SK-N-MC (cell line): ENCODE measurements at places on chromosomes 3 and 15.

DNA sequence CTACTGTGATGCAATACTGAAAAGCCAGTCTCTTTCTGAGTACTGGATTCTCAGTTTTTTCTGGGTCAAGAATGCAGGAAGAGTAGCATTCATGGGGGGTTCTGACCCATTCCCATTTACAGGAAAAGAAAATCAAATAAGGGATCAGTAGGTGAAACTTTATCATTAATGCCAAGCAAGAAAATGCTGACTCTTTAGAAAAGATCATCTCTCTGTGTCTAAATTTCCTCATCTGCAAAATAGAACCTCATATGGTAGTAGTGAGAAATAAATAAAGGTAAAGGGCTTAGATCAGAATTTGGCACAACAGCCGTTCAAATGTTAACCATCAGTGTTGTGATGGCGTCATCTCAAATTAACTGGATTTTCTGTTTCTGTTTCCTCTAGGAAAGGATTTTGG lies 807.6 kb upstream of the LMCD1 start:
- no peak for DNase-seq

GRCh38 chr3:149592758-149593240 lies 65.0 kb downstream of the WWTR1 start:
- DNase-seq = no peak

- DNase-seq = no peak
These were observed 50.4 kb downstream of the FLNB start for GRCh38 chr3:58058361-58059263.

DNA sequence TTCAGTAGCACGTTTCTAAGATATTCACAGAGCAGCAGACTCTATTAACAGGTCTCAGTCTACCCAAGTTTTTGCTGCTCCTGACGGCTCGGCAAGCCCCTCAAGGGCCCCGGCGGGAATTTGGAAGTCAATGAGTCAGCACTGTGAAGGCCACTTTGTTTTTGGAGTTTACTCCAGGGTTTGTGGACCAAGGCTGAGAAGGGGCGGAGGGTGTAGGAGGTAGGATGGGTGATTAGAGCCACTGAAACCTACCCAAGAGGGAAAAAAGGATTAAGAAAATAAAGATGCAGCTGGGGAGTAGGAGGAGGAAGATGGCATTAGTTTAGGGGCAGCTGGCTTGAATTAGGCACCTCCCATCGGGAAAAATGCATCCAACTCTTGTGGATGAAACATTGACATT lies 87.6 kb downstream of the BDH1 start:
- DNase-seq = no peak

DNA sequence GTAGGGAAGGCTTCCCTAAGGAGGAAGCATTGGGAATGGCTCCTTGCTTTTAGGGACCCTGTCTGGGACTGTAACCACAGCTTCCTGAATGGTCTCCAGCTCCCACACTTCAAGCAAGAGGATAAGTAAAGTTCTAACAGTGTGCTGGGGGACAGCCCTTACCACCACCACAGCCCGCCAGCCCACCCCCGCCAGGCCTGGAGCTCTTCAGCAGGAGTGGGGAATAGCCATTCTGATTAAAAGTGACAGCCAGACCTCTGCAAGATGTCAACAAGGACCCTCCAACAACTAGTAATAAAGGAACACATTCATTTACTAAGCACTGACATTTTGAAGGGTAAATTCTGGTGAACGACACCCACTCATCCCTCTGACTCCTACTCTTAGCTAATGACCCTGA lies 49.4 kb downstream of the CPN2 start:
- no peak for DNase-seq
